NCI-H524 (cell line): ENCODE measurements at places on chromosomes 2 and 18.
A peak's percentile ranks its signal among the peaks of the same experiment; 100 is the strongest.

- no peak for DNase-seq
Observed at GRCh38 chr2:199303728-199304177, 154.0 kb downstream of the SATB2 start.

GRCh38 chr2:232592772-232593395, 40.5 kb upstream of the EFHD1 start:
- DNase-seq: no peak

DNA sequence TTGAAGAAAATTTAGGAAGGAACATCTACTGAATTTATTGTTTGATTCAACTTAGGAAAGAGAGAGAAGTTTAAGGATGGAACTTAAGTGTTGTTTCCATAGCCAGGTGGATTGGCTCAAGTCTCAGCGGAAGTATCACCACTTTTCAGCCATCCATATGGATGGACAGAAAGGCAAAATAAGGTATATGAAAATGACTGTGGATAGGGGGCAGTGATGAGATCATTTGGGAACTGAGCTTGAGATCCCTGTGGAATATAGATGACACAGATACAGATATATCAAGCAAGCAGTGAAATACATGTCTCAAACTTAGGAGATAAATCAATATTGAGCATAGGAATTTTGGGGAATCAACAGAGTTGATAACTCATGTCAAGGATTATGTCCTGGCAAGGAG, 1462.7 kb upstream of the NXPH2 start:
- DNase-seq: peak; percentile 14

DNA sequence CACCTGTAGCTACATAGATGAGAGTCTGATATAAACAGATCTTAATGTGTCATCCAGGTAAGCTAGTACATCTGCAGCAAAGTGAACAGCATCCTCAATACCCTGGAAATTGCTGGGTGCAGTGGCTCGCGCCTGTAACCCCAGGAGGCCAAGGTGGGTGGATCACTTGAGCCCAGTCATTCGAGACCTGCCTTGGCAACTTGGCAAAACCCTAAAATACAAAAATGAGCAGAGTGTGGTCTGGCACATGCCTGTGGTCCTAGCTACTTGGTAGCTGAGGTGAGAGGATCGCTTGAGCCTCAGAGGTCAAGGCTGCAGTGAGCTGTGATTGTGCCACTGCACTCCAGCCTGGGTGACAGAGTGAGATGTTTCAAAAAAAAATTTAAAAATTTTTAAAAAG, 233.9 kb upstream of the SP5 start:
- DNase-seq: no peak

DNA sequence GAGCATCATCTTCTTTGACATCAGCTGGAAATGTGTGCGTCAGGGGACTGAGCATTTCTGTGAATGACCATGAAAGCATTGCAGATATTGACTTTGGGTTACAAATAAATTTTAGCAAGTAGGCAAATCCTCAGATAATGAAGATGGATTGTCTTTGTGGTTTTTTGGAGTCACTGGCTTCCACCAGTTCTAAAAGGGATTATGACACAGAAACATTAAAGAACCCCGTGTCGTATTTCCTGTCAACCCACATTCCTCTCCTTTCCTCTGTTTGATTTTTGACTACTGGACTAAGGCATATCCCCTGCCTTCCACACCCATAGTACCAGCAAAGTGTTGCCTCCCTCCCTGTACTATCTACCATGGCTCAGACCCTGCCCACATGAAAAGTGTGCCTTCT, 268.1 kb downstream of the MYO3B start:
- no peak for DNase-seq

GRCh38 chr2:159677654-159678053, 34.7 kb upstream of the MARCHF7 start:
- DNase-seq: no peak

DNA sequence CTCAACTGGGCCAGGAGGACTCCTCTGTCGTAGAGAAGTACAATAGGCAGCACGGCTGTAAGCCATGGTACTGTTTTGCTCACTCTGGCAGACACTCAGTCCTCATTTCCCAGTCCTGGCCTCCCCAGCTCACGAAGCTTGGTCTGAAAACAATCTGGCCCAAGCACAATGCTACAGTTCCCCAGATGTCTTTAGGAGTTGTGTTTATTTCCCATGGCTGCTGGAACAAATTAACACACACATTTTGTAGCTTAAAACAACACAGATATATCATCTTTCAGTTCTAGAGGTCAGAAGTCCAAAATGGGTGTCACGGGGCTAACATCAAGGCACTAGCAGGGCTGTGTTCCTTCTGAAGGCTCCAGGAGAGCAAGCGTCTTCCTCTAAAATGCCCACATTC, 13.0 kb downstream of the FABP1 start:
- DNase-seq: no peak

DNA sequence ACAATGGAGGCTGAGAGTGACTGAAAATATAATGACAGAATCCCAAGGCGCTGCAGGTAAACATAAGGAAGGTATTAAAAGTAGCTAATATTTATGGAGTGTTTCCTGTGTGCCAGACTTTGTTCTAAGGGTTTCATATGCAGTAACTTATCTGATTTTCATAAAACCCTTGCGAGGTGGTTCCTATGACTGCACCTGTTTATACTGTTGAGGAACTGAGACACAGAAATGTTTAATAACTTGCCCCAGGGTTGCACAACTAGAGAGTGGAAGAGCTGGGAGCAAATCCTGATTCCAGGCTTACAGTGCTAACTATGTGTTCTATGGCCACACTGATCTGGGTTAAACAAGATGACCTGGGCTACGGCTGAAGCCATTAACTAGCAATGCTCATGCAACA, 2.4 kb downstream of the SP110 start:
- DNase-seq: no peak

GRCh38 chr2:83967854-83968253, 491.2 kb downstream of the SUCLG1 start:
- DNase-seq: no peak

DNA sequence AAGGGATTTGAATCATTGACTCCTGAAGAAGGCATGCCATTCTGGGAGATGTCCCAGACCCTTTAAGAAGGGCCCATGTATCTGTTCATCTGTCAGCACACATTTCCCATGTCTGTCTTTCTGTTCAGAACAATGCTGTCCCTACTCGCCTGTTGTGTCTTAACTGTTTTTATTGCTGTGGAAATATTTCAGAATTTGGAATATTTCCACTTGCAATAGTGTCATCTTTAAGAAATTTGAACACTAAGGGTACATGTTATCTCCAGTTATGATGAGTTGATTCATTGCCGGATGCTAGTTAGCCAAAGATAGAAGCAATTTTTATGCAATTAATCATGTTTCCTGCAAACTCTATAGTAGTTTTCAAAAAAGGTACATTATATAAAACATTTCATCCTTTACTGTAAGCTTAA, 36.9 kb upstream of the NT5C1B start:
- DNase-seq: no peak

DNA sequence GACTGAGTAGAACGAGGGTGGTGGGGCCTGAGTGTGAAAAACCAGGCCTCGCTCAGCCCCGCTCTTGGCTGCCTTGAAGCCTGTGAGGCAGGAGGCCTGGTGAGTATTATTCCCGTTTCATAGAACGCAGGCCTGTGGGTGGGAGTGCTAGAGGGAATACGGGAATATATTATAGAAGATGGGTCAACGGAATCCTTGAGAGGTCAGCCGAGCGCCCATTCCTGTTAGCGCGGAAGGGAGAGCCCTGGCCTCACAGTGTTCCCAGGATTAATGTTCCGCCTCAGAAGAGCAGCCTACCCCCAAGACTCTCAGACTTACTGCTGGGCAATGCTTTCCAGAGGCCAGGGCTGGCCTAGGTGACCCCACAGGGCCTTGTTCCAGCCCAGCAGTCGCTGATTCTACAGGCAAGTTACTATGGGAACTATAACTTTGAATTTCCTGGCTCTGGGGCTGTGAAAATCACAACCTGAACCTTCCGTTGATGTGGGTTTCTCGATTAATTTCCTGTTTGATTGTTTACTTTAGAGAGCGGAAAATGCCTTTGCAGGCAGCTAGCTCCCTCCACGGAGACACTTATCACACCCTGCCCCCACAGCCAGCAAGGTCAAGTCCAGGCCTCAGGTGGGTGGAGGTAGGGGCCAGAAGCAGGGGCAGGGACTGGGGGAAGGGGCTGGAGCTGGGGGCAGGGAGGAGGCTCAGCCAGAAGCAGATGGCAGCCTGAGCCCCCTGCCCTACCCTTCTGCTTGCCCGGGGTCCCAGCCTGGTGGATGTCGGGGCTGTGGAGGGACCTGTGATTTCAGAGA, 108.3 kb downstream of the SMAD7 start:
- no peak for DNase-seq

DNA sequence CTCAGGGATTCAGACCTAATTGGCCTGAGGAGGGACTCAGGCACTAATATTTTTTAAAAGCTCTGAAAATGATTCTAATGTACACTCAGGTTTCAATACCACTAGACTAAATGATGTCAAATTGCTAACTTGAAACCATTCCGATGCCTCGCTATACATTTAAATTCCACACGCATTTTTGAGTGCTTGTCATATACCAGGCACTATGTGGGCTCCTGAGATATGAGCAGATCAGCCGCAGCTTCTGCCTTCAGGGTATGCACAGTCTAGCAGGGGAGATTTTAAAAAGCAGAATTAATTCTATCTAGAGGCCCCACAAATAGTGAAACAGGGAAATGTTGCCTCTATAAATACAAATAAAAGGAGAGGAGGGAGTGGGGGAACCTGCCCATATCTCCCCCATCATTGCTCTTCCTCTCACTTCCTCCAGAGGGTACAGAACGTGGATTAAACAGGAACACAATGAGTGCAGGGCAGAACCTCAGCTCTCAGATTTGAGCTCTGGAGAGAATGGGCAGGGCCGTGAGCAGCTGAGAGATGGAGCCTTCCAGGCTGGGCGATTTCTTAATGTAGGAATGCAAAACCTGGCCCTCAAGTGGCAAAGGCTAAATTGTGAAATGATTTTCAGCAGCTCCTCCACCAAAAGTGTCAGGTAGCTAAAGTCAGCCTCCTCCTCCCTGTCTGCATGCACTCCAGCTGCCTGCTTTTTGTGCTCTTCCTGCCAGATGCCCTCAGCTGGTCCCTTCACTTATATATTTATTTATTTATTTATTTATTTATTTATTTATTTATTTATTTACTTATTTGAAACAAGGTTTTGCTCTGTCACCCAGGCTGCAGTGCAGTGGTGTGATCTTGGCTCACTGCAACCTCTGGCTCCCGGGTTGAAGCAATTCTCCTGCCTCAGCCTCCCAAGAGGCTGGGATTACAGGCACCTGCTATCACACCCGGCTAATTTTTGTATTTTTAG, 24.6 kb upstream of the LBH start:
- no peak for DNase-seq

- DNase-seq: no peak
Observed at GRCh38 chr2:42486145-42486906, 7.5 kb downstream of the KCNG3 start.

- no peak for DNase-seq
Observed at GRCh38 chr2:33267756-33268155, 208.7 kb upstream of the RASGRP3 start.

DNA sequence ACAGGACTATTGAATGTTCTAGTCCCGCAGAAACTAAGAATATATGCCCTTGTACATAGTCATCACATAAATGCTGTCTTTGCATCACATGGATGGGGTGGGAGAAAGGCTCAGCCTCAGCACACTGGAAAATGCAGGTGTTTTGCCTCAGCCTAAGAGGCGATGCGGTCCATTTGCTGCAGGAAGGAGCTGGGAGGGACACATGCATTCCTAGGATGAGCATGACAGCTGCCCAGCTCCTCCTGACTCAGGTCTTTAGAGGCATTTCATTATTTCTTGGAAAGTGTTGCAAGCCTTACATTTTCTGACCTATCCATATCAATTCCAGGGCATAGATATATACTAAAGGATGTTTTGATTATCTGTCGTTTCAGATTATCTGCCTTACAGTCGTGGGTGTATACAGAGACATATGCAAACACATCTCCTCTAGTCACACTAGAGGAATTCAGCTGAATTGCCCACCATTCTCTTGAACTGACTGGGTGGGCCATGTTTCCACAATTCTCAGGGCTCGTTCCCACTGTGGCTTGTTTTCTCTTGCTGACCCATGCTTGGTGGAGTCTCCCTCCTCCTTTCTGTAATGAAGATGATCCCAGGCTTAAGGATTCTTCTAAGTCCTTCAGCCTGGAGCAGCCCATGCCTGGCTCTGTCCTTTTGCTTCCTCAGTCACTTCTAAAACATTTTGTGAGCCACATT, 156.9 kb downstream of the SETBP1 start:
- DNase-seq: no peak

DNA sequence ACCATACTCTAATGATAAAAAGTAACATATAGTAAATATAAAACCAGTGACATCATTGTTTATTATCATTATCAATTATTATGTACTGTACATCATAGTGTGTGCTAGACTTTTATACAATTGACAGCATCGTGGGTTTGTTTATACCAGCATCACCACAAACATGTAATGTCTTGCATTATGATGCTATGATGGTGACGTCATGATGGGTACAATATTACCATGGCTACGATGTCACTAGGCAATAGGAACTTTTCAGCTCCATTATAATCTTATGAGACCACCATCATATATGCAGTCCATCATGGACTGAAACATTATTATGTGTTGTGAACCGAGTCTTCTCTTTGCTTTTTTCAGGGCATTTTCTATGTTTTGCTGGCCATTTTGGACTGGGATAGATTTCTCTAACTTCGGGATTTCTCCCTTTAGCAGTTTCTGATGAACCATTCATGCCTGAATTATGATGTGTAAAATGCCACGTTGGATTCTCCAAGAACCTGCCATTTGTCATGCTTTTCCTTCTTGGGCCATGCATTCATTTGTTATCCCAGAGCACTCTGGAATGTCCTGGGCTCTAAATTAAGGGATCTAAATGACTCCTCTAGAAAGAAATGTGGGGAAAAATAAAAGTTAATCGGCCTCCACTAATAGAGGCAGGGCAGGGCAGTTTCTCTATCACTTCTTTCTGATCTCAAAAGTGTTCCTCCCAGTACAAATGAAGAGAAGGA, 325.6 kb upstream of the TNP1 start:
- DNase-seq: no peak

DNA sequence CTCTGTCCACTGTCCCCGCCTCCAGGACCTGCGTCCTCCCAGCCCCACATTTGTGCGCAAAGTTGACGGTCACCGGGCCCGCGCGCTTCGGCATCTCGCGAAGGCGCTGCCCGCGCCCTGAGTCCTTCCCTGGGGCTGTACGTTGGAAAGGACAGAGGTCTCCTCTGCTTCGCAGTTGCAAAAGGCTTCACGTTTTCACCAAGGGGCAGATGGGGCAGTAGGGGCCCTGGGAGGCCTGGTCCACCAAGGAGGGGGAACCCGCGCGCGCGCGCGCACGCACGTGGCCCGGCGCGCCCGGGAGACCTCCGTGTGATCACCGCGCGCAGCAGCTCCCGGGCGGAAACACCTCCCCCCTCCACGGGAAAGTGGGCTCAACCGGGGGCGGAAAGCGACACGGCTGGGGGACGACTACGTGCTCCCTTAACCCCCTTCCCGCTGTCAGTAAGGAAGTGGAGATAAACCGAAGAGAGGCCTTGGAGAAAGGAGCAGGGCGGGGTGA, 21.9 kb downstream of the TEX44 start:
- DNase-seq: peak; percentile 47
